ENCODE measurements at places on chromosomes 7 and 10.

DNA sequence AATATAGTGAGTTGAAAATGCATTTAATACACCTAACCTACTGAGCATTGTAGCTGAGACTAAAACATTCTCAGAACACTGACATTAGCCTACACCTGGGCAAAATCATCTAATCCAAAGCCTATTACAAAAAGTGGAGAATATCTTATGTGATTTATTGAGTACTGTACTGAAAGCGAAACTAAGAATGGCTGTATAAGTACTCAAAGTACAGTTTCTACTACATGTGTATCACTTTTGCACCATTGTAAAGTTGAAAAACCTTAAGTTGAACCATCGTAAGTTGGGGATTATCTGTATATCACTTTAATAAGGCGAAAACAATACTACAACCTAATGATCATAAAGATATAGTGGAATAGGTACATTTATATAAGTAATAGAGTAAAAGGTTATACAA is 45.4 kb upstream of the GRB10 start:
- no peak for DNase-seq

DNA sequence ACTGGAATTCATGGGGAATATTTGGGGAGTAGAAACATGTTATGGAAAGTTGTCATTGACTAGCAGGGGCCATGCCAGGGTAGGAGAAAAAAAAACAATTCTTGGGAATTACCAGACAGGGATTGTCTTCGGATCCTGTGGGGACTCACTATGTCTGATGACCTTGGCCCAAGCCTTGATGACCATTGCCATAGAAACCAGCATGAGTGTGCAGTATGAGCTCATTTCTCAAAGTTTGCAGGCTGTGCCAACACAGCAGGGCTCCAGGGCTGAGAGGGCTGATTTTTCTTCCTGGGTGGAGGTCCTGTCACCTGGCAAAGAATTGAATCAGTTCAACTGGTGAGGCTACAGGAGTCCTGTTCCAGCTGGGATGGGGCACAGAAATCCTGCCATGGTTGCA is 198.3 kb downstream of the ADRA2A start:
- no peak for DNase-seq

GRCh38 chr7:155224116-155224811 is 73.4 kb upstream of the INSIG1 start:
- DNase-seq = no peak

- no peak for DNase-seq
Measured at GRCh38 chr7:131011432-131011742, 277.4 kb upstream of the KLF14 start.

- DNase-seq = peak; percentile 92
Measured at GRCh38 chr7:6577369-6578113, at the start of gene ZDHHC4. TSS of gene ZDHHC4 (plus strand) at chr7:6577454. CDS start at chr7:6580562, 3,108 bp downstream.

DNA sequence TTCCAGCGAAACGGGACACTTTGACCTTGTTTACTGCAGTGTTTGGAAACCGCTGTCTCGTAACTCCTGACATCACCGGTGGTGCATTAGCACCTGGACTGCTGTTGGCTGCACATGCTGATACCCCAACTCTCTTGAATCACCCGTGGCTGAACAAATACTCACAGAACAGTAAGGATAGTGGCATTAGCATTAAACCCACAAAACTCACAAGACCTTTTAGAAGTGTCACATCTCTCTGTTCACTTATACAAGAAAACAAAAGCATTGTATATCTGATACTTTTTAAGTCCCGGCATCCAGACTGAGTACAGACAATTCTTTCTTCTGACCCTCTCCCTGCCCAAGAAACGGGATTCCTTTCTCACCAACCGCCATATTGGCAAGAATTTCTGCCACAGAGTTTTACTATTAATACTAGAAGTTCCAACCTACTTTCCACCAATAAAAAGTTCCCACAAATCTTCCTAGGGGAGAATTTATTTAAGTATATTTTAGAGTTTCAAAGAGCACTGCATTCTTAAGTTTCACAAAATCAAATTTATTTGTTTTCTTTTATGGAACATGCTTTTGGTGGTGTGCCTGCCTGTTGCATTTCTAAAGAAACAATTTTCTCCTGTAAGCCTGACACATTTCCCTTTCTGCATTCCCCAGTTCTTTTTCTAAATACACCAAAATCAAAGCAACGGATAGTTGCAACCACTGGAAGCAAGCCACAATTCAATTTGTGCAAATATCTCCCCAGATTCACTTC is 208.4 kb upstream of the KLF14 start:
- no peak for DNase-seq

Data from tibial artery (tissue), 4 donors.